Naive thymus-derived CD8-positive, alpha-beta T cell (primary cell): ENCODE measurements at places on chromosomes 11 and 22. TPM values are rescaled to one million over a fixed set of nuclear protein-coding genes. Genes with fewer than 3 reads are reported as not detected.
A peak's percentile ranks its signal among the peaks of the same experiment; 100 is the strongest.

The POU2AF1 gene
- 7.2 TPM for total RNA-seq

The TSPAN32 gene
- total RNA-seq: 158 TPM

The TUB gene
- not detected for total RNA-seq

The ASPHD2 gene
- 3.5 TPM for total RNA-seq

The UBQLN3 gene
- total RNA-seq: not detected

The GRM5 gene
- not detected for total RNA-seq

GRCh38 chr22:43171607-43172006 is 15.3 kb downstream of the TTLL12 start:
- no peak for DNase-seq

GRCh38 chr11:76574406-76574805 is 96.1 kb downstream of the LRRC32 start:
- DNase-seq: no peak

GRCh38 chr11:60731586-60731985 is 7.1 kb downstream of the MS4A18 start:
- DNase-seq: no peak

DNA sequence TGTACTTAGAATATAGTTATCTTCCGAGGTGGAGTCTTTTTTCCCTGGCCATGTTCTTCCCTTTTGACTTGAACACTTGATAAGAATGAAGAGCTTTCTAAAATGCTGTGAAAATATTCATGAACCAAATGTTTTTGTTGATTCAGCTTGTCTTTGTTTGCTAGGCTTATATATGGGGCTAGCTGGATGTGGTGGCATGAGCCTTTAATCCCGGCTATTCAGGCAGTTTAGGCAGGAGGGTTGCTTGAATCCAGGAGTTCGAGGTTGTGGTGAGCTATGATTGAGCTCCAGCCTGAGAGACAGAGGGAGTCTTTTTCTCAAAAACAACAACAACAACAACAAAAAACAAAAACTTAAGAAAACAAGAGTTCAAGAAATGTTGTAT is 23.1 kb downstream of the CBL start:
- no peak for DNase-seq

DNA sequence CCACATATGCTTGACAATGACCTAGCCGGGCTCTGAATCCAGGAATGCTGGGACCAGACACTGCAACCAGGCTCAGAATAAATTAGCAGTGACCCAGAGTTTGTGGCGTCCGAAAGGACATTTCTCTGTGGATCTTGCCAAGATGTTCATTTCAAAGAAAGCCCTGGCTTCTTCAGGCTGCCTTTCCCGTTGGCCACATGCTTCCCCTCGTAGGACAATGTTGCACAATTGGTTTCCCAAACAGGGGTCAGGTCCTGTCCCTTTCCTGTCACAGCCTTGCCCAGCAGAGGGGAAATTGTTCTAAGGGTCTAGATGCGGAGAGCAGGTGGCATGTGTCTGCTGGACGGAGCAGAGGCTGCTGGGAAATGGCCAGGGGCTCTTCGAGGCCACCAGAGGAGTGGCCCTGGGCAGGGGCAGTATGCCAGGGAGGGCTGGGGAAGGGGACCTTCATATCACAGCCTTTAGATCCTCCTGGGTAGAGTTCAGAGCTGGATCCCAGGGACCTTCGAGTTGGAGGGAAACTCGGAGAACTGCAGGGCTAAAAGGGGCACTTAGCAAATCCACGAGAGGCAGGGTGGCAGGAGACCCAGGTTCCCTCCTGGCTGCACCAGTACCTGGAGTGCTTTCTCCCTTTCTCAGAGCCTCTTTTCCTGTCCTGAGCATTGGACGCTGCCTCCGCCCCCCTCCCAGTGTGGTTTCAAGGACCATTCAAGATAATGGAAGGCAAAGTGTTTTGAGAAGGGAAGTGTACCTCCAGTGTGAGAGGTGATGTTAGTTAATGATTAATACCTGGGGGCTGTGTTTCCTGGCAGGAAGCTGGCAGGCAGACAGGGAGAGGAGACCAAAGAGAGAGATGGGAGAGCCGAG is 42.3 kb downstream of the C11orf96 start:
- no peak for DNase-seq

- no peak for DNase-seq
Observed at GRCh38 chr11:9462806-9463537, 2.2 kb downstream of the ZNF143 start.

- DNase-seq: no peak
Observed at GRCh38 chr11:132911186-132911585, 621.1 kb downstream of the OPCML start.

DNA sequence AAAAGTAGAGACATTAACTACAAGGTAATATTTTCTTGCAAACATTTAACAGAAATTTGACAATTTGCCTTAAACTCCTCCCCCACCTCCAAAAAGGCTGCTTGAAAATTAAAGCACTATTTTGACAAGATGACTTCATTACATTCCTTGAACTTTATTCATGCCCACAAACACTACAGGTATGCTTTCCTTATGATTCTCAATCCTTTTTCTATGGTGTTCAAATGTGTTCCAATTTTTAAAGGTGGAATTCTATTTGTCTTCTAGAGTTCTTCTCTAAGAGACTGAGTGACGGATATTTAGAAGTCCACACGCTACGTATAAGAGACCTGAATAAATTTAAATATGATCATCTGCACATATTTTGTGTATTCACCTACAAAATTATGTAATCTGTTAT is 69.4 kb downstream of the MRTFA start:
- DNase-seq: no peak

DNA sequence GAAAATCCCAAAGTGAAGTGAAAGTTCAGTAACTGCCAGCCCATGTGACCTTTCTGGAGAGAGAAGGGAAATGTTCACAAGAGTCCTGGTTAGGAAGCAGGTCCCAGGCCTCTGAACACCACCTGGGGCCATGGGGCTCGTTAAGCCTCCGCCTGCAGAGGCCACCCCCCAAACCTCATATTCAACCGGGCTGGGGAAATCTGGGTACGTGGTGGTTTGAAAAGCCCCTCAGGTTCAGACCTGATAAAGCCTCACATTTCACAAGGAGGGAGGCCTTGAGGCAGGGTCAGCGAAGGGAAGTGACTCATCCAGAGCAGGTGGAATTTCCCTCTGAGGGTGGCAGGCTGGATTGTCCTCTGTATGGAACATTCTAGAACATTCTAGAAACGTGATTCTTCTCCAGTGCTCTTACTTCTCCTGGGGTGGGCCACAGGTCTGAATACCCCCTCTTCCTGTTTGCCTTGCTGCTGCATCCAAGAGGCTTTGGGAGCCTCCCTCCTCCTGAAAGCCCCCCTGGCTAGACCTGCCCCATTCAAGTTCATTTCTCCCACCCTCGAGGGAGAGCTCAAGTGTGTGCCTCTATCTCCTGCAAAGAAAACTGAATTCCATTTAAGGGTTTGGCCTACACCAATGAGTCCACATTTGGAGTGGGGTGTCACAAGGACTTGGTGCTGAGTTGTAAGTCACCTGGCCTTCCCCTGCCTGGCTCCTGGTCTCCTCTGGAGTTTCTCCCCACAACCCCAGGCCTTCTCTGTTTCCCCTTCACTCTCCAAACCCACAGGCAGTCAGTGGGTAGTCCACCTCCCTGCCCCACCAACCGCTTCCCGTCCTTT is 6.3 kb downstream of the FXYD2 start:
- peak; percentile 58 for DNase-seq

DNA sequence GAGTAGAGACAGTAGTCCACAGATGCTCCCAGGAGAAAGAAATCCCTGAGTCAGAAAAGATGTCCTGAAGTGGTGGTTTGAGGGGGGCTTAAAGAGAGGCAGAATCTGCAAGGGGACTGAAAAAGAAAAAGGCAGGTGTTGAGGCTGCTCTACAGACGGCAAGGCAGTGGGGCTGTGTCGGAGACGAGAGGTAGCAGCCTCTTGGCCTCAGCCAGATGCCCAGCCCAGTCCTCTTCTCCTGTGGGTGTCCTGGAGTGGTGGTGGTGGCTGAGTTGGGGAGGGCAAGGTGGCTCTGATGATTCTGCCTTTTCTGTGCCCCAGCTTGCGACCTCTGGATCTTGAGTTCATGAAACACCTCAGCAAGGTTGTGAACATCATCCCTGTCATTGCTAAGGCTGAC is 9.3 kb upstream of the WBP2NL start:
- no peak for DNase-seq

GRCh38 chr11:61694602-61694939 is 14.4 kb downstream of the DAGLA start:
- no peak for DNase-seq

DNA sequence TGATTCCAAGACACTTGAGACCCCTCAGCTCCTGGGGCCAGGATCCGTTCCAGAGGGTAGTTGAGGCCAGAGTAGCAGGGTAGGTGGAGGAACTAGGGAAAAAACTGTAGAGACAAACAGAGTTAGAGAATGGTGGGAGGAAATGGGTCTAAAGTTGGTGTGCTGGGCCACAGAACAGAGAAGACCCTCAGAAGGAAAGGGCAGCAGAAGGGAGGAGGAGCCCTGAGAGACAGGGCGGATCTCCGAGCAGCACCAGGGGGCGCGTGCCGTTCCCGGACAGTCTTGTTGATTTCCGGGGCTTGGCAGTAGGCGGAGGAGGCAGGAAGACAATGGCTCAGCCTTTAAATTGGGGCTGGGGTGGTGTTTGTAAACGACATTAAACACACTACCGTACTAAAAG is 2.4 kb upstream of the CECR2 start:
- DNase-seq: peak; percentile 16

DNA sequence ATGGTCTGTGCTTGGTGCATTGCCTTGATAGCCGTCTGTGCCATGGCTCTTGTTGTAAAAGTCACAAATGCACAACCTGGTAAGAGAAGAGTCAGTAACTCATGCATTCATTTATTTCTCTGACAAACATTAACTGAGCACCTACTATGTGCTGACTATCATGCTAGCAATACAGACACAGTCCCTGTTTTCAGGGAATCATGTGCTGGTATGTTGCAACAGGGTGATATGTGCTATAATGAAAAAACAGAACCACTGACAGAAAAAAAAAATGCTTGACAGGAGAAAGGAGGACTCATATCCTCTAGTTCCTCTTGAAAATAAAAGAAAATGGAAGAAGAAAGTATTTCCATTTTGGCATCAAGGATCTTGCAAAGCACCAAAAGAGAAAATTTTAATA is 34.5 kb upstream of the RAPSN start:
- no peak for DNase-seq

- no peak for DNase-seq
Observed at GRCh38 chr11:74400606-74401005, 2.4 kb upstream of the PGM2L1 start.

DNA sequence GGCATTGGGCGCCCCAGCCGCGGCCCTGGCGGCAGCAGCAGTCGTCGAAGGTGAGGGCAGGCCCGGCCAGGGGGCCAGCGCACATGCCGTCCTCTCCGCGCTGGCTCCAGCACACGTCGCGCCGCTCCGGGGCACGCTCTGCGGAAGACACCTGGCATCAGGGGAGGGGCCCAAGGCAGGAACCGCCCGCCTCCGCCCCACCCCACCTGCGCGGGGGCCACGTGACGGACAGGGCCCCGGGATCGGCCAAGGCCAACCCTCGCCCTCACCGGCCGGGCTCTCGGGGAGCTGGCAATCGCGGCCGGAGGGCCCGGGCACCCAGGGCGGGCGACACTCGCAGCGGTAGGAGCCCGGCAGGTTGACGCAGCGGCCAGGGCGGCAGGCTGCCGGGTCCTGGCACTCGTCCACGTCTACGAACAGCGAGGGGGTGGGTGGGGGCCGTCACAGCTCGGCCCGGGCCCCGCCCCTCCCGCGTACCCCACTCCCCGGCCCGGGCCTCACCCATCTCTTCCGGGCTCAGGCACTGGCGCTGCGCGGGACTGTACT is 14.9 kb downstream of the SCYL1 start:
- DNase-seq: no peak

GRCh38 chr11:88482871-88483301 is 145.3 kb upstream of the CTSC start:
- DNase-seq: no peak

- no peak for DNase-seq
Observed at GRCh38 chr11:110859240-110859840, 147.1 kb upstream of the ARHGAP20 start.
